HS-27A (cell line): ENCODE measurements at places on chromosomes 5 and 9.

DNA sequence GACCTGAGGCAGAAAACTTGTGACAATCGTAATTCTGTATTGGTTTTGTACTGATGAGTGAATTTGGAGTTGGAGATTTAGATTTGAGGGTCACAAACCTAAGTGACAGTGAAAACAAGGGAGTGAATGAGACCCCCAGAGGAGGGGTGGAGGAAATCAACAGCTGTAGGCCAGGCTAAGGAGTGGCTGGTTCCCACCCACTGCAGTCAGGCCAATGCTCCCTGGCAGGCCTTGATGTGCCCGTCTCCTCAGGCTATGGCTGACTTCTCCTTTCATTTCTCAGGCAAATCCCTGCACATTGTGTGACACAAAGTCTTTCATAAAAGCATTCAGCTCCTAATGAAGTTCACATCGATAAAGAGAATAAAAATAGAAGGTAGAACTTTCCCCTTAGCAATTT, 557.6 kb downstream of the CETN3 start:
- DNase-seq = no peak

- DNase-seq = no peak
These were observed 83.4 kb downstream of the RAPGEF1 start for GRCh38 chr9:131656356-131657036.

DNA sequence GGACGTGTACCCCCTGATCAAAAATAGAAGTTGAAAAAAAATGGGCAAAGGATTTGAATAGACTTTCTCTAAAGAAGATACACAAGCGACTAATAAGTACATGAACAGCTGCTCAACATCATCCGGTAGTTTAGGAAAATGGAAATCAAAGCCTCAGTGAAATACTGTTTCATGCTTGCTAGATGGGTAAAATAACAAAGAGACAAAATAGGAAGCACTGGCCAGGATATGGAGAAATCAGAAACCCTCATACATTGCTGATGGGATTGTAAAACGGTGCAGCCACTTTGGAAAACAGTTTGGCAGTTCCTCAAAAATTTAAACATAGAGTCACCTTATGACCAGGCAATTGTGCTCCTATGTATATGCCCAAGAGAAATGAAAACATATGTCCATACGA, 65.0 kb upstream of the SUB1 start:
- no peak for DNase-seq

- DNase-seq = no peak
These were observed 556 bp downstream of the MTREX start for GRCh38 chr5:55308254-55308836.

DNA sequence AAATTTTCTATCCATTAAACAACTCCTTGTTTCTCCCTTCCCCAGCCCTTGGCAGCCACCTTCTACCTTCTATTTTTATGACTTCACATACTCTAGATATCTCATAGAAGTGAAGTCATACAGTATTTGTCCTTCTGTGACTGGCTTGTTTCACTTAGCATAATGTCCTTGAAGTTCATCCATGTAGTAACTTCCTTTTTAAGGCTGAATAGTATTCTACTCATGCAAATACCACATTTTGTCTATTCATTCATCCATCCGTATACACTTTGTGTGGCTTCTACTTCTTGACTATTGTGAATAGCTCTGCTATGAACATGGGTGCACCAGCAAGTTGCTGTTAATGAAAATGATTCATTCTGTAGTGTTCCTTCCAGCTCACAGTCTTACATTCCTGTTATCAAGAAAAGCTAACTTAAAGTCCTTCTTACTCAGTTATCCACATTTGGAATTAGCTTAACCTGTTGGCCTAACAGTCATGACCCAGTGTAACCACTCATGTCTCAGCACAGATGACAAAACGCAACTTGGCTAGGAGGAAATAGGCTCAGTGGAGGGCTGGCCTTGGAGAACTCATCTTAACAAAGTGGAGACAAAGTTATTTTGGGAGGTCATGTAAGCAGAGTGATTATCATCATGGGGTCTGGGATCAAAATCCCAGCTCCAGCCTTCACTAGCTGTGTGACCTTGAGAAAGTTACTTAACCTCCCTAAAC, 129.7 kb upstream of the MAP3K1 start:
- no peak for DNase-seq

DNA sequence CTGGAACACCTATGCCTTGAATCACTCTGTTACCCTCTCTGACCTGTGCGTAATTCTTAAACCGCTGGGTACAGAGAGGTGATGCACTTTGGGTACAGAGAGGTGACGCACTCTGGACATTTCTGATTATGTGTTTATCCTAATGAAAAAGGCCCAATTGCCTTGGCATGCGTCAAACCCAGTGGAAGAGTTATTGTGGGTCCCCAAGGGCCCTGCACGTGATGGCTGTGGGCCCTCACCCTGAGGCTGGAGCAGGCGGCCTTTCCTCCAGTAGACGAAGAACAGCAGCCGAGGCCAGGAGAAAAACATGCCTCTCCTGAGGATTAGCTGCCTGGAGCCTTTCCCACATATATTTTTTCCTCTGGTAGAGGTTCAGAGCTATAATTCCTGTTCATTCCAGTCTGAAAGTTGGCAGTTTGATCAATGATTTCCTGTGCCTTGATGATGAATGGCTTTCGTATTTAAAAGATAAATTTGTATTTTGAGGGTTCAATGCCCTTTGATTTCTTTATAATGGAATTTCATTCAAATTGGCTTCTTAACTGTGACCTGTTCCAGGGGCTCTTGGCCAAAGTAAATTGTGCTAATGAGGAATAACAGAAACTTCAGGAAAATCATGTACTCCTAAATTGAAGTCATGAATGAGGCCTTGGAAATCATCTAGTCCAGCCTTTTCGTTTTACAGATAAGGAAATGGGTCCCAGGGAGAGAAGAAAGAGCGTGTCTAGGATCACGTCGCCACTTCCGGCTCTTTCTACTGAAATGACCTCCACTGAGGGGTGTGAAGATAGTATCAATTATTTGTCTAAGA, 22.8 kb downstream of the ACER2 start:
- DNase-seq = no peak

- no peak for DNase-seq
These were observed 144.4 kb upstream of the FSTL4 start for GRCh38 chr5:133756756-133757155.

DNA sequence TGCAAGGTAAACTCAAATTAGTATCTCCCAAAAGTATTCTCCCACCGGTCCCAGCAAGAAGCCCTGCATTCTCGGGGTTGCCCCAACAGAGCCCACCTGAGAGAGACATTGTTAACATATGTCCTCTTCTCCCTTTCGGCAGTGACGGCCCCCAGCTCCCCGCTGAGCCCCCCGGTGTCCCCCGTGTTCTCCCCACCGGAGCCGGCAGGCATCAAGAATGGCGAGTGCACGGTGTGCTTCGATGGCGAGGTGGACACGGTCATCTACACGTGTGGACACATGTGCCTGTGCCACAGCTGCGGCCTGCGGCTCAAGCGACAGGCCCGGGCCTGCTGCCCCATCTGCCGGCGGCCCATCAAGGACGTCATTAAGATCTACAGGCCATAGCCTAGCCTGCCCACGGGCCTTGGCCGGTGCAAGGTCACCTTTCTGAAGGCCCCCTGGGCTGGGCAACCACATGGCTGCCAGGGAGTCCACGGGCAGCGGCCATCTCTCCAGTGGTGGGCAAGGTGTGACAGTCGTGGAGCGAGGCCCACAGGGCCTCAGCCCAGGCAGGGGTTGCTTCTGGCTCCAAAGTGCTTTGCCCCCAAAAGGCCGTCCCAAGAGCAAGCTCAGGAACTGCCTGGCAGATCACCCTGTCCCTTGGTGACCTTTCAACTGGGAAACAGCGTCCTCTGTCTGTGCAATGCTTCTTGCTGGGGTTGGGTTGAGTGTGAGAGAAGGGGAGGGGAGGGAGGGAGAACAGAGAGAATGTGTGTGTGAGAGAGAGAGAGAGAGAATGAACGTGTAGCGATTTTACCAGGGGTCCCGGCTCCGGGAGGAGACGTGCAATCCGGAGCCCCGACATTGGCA, 45.7 kb downstream of the NEURL1B start:
- no peak for DNase-seq

GRCh38 chr9:134970198-134970597, 52.5 kb upstream of the FCN1 start:
- no peak for DNase-seq

GRCh38 chr5:67644221-67644920, 447.8 kb upstream of the CD180 start:
- DNase-seq = no peak

DNA sequence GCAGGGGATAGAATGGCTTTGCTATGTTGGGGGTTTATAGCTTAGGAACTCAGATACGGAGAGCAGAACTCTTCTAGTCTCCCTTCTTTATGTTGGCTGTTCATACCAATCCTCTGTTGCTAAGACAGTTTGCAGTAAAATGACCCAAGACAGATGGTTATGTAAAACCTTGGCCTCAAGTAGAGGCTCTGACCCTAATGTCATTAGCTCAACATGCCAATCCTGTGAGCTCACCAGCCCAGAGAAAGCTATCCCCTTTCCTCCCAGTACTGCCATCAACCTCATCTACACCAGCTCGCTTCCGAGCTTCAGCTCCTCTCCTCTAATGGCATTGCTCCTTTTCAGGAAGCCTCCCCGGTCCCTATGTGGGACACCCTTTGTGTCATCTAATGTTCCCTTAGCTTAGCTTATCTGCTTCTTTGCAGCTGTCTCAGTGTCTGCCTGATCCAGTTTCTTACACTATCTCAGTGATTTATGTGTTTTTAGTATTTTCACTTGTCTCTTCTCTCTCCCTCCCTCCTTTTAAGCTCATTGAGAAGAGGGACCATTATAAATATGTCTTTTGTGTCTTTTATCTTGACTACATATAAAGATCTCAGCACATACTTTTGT, 281.3 kb upstream of the CLINT1 start:
- no peak for DNase-seq

GRCh38 chr5:66540078-66540477, 56.1 kb upstream of the MAST4 start:
- DNase-seq = no peak

DNA sequence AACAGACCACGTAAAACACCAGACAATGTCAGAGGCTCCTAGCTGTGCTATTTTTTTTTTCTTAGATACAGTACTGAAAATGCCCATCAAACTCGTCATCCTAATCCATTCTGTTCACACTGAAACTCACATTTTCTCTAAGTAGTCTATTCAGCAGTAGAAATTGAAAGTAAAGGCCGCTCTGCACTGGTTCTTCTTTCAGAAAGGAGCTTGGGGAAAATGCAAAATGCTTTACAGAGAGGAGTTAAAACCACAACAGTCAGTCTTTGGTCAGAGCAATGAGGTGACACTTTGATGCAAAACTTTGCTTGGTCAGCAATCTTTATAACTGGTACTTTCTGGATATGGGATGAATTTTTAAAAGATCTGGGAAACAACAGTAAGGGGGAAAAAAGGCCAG, 43.8 kb upstream of the SUSD1 start:
- no peak for DNase-seq

DNA sequence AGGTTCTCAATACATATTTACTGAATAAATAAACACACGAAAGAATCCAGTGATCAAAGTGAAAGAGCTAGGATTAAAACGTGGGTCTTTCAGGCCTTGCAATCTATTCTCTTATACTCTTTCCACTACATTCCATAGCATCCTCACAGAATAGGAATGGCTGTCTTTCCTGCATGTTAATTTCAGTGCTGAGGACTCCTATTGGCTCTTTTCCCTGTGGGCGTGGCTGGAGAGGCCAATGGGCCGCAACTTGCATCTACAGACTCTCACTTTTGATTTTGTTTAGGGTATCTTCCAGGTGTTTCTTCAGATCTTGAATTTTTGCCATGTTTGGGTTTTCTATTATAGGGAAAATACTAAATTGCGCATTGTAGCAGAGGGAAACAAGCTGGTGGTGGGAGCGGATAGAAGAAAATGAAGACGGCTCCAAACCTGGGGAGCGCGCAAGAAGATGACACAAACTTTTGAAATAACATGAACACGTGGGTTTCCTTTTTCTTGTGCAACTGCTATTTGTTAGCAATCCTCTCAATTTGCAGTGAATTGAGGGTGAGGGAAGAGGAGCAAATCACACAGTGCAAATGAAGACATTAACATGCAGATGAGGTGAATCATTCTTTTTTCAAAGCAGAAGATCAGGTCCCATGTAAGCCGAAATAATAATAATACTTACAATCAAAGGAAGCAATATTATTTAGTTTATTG, 93.9 kb downstream of the GCNT1 start:
- DNase-seq = no peak

DNA sequence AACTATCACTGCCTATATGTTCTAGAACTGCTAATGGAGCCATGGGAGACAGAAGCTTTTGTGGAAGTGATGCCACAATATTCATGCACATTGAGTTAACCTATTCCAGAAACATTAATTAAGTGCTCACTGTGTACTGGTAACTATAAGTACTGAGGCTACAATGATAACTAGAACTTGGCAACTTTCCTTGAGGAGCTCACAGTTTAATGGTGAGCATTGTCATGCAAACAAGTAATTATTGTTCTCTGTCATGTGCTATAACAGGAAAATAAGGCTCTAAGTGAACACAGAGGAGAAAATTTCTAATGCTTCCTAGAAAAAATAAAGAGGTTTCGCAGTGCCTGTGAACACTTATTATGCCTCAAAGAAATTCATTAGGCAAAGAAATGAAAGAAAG, 142.2 kb downstream of the BAAT start:
- no peak for DNase-seq

GRCh38 chr5:132026516-132027008, 15.1 kb upstream of the ACSL6 start:
- DNase-seq = no peak
